ENCODE measurements at places on chromosomes 1 and 21.

GRCh38 chr1:30295674-30296073, 427.7 kb downstream of the MATN1 start:
- no peak for DNase-seq

DNA sequence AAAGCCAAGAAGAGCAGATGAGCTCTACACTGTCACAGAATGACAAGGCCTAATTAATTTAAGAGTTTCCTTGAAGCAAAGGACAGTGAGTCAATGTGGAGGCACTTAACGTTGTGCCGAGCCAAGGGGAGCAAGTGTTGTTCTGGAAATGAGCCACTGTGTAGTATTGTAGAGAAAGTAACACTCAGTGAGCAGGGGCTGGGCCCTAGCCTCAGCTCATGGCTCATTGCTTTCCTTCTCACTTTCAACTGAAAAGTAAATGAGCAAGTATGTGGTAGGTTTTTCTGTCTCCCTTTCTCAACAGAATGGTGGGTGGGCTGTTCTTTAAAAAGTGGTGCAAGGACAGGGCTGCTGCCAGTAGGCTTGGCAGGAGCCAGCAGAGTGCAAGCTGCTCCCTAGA, 11.8 kb upstream of the KIAA0040 start:
- DNase-seq = no peak

GRCh38 chr1:191671236-191671635, 487.0 kb upstream of the RGS18 start:
- no peak for DNase-seq

DNA sequence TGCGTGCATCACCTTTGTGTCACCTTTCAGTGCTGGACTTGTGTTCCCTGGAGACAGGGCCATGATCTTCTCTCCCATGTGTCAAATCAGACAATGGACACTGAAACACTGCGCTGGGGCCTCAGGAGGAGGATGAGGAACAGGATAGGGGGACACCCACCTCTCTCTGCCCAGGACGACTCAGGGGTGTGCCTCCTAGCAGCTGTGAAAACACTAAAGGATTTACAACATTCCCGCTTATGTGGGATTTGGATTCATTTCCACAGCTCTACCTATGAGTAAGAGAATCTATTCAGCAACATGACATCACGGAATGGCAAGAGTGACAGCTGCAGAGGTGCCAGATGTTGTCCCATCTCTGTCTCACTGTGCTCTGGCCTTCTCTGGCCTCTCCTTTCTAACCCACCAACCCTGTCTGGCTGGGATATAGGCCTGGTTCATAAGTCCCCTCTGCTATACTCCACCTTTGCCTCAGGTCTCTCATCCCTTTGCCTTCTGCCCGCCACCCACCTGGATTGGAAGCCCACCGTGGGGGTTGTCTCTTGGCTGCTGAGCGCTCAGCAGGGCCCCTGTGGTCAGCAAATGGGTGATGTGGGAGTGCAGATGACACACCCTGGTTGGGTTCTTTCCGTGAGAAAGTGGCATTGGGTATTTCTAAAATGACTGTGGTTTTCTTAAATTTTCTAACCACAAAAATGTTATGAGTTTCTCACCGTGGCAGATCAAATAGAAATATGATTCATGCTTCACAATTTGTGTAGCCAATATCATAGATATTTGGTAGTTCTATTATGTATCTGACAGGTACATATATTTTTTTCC, 47.1 kb upstream of the TLR5 start:
- peak; percentile 56 for DNase-seq

DNA sequence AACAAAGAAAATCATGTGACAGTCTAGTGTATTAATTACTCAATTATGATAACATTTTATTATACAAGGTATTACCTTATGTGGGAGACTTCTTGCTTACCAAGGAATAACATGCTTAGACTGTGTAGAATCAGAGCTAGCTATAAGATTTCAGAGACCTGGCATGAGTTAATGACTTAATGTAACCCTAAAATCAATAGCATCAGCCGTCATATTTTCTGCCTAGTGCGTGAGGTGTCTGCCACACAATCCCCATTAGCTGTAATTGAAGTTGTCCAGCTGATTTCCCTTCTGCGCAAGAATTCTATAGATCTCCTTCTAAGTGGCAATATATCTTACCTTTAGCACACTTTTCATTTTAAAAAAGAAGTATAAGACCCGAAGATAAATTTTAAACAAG, 28.8 kb downstream of the CHODL start:
- DNase-seq = no peak

Data from CD4-positive, alpha-beta T cell treated with Interleukin-6 for 4 hours (primary cell).